ENCODE measurements at places on chromosomes 4 and X.

DNA sequence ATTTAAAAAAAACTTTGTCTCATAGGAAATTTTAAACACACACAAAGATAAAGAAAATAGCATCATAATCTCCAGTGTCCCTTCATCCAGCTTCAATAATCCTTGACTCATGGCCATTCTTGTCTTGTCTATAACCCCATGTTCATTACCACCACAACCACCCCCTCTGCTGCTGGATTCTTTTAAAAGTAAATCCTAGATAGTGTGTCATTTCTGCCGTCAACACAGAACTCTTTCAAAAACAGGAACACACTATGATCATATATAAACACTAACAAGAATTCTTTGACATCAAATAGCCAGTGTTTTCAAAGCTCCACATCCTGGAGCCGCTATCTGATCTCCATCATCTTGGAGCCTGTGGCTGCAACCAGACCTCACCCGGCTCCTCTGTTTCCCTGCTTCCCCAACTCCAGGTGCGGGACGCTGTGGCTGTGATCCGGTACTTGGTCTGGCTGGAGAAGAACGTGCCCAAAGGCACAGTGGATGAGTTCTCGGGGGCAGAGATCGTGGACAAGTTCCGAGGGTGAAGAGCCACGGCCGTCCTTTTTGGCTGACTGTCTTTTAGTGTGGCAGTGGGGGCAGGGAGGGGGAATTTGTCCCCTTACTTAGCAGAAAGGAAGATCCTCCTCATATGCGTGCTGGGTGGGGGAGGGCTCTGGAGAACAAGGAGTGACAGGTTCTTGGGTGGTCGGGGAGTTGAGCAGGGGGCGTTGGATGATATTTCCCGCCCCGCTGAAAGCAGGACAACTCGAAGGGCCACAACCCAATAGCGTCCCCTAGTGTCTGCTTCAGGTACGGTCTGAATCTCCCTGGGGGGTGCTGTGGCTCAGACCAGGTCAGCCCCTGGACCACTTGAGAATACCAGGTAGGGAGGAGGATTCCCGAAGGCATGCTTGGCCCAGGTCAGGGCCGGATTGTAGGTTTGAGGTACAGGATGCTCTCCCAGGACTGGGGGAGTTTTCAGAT lies 15.6 kb downstream of the XPNPEP2 start:
- no peak for DNase-seq

DNA sequence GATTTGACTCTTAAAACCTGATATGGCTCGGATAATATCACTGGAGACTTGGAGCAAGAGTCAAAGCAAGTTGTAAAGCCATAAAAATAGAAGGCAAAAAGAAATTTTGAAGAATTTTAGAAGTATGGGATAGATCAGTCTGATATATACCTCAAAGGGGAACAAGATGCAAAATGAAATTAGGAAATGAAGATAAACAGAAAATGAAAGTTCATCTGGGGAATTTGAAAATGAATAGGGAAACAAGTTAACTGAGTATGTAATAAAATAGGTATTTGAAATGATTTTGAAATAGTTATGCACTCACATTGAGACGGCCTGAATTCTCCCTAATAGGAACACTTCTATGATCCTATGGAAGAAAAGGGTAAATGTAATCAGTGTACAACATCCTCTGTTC lies 5.7 kb downstream of the CYP2U1 start:
- no peak for DNase-seq

- no peak for DNase-seq
These were observed 225.3 kb downstream of the PPP3CA start for GRCh38 chr4:101122019-101122418.

DNA sequence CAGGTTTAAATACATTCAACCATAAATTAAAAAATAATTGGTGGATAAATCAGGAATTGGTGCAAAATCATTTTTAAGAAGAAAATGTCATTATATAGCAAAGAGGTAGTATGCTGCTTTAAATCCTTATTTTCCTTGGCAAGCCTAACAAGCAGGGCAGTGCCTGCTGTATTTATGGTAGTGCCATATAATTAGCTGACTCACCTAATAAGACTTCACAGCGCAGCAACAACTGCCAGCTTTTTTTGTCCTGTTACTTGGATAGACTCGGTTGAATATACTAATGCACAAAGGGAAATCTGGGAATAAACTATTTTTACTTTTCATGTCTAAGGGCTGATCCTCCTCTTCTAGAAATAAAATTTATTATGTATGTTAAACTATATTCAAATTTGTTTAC lies 99.1 kb downstream of the SNCA start:
- peak; percentile 74 for DNase-seq

- peak; percentile 78 for DNase-seq
These were observed 387.5 kb downstream of the PDGFC start for GRCh38 chr4:156584100-156584499.

DNA sequence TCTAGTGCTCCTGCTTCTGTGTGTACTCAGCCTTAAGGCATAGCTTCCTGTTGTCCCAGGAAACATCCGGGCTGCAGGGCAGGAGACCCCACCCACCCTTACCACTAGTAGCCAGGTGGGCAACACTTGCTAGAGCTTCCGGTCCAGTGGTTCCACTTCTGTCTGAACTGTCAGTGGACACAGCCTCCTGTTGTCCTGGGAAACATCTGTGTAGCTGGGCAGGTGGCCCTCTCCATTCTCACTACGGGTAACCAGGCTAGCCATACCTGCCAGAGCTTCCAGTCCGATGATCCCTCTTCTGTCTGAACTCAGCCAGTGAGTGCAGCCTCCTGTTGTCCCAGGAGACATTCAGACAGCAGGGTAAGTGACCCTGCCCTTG lies 372.2 kb downstream of the INPP4B start:
- DNase-seq, result no peak

- DNase-seq, result no peak
These were observed 5.3 kb downstream of the PLXNB3 start for GRCh38 chrX:153769158-153769864.

- peak; percentile 83 for DNase-seq
These were observed 169.9 kb upstream of the AADAT start for GRCh38 chr4:170259631-170260153.

DNA sequence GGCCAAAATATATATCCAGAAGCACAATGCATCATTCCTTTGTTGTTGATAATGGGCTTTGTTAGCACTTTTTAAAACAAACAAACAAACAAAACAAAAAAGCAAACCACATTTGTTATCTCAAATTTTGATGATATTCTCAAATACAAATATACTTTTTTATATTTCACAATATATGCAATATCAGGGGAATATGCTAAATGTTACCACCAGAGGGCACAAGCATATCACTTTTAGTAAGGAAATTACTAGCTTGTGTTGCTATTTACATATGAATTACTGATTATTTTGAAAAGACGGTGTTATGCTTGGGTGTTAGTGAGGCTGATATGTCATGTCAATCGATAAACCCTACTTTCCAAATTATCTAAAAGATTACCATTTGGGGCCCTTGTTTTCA lies 29.1 kb downstream of the RIPPLY1 start:
- no peak for DNase-seq

DNA sequence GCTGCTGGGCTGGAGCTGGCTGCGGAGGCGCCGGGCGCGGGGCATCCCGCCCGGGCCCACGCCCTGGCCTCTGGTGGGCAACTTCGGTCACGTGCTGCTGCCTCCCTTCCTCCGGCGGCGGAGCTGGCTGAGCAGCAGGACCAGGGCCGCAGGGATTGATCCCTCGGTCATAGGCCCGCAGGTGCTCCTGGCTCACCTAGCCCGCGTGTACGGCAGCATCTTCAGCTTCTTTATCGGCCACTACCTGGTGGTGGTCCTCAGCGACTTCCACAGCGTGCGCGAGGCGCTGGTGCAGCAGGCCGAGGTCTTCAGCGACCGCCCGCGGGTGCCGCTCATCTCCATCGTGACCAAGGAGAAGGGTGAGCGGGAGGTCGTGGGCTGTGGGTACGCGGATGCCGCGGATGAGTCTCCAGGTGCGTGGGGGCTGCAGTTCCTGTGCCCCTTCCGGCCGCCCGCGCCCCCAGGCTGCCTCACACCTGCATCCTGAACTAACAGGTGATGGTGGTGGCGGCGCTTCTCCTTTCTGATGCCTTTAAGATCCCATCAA lies 499 bp downstream of the CYP2U1 start:
- no peak for DNase-seq

DNA sequence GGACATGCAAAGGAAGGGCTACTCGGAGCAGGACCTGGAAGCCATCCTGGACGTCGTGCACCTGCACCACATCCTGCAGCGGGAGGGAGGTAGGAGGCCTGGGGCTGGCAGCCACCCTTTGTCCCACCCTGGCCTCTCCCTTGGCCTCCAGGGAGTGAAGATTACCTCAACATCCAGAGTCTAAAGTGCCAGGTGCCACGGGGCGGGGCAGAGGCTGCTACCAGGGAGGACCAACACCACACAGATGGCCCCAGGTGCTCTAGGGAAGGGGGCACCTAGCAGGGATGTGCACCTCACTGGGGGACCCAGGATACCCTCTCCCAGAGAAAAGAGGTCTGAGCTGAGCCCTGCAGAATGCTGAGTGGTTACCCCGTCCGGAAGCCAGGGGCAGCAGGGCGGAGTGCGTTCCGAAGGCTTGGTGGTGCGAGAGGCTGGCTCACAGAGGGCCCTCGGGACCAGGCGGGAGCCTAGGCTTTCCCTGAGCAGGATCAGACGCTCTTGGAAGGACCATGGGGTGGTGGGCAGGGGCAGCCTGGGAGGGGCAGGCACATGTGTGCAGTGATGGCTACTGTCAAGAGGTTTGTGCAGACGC lies 16.1 kb downstream of the ABCD1 start:
- DNase-seq, result no peak

- no peak for DNase-seq
These were observed 1300.9 kb upstream of the DIAPH2 start for GRCh38 chrX:95383778-95384177.

- no peak for DNase-seq
These were observed 21.6 kb downstream of the GK start for GRCh38 chrX:30674799-30675198.

GRCh38 chr4:151408380-151408629 lies 671 bp upstream of the FHIP1A start:
- no peak for DNase-seq

GRCh38 chr4:147599769-147600168 lies 17.4 kb upstream of the TMEM184C start:
- DNase-seq, result peak; percentile 26

DNA sequence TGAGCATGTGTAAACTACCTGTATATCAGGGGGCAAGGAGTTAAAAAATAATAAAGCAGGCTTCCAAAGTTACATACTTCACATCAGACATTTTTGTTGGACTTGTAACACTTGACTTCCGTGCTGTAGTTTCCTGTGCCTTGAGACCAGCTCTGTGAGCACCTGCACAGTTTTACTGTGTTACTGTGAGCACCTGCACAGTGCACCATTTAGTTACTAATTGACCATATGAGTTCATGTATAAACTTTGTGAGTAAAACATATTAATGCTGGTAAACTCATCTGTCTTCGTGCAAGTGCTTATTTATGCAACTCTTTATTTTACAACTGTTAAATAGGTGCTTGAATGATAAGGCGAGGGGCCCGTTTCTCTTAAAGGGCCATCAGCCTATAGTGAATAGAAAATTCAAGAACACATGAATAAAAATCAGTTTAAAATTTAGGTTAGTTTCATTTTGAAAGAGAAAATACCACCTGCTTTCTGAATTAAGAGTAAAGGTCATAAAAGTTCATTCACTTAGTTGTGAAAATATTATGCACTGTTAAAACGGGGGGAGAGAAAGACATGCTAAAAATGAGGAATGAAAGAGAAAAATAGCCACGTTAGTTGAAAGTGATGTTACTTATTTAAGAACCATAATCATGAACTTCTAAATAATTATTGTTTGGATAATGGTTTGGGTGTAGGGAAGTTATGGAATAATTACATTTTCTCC lies 42.4 kb downstream of the USP9X start:
- DNase-seq, result no peak

DNA sequence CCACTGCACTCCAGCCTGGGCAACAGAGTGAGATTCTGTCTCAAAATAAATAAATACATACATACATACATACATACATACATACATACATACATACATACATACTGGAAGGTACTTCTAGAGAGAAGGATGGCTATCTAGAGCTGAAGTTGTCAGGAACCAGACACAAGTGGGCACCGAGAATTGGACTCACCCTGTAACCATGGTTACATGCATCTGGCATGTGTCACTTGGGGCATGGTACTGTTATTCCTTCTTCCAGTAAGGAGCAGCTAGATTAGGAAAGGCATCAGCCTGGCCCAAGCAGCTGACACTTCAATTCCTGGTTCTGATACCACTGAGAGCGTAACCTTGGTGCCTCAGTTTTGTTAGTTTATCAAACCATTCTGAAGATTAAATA lies 127.1 kb downstream of the SH3KBP1 start:
- peak; percentile 26 for DNase-seq

DNA sequence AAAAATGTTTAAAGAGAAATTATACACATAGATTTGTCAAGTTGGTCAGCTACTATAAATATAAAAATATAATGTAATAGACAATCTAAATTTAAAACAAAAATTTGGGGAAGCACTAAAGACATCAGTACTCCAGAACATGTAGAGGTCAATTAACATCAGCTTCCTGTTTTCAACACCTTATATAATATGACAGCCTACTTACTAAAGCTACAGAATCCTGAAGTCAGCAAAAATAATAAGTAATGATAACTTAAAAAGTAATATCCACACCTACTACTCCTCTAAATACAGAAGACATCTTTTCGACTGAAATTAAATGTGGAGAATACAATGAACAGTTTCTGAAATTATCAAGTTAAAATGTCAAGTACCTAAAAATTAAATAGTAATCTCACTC lies 118.6 kb downstream of the LRBA start:
- no peak for DNase-seq

GRCh38 chr4:66906314-66906713 lies 639.0 kb downstream of the CENPC start:
- DNase-seq, result no peak

DNA sequence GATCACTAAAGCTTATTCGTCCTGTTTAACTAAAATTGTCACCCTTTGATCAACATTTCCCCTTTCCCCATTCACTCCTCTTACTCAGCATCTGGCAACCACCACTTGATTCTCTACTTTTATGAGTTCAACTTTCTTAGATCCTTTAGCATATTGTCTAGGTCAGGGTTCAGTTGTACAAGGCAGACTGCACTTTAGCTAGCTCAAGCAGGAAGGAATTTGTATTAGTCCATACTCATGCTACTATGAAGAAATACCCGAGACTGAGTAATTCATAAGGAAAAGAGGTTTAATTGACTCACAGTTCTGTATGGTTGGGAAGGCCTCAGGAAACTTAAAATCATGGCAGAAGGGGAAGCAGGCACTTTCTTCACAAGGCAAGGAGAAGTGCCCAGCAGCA lies 44.3 kb downstream of the TASL start:
- DNase-seq, result no peak

DNA sequence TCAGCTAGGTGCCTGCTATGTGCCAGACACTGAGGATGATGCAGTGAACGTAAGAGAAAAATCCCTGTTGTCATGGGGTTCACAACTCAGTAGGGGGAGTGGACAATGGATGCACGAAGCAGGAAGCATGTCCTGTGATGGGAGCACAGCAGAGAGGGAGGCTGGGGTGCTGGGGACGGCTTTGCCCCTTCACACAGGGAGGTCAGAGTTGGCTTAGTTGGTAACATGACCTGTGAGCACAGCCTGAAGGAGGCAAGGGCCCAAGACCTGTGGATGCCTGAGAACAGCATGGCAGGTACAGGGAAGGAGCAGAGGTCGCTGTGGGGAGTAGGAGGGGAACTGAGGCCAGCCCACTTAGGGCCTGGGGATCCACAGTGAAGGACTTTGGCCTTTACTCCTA lies 109.4 kb downstream of the STK32B start:
- DNase-seq, result no peak

- DNase-seq, result no peak
These were observed 76.0 kb upstream of the FAM47B start for GRCh38 chrX:34866646-34867045.

- DNase-seq, result no peak
These were observed 37.2 kb downstream of the CXCL8 start for GRCh38 chr4:73777612-73778011.
